Eye (tissue), 1 donor: ENCODE measurements at places on chromosomes 11 and 22.

- DNase-seq = no peak
Observed at GRCh38 chr11:86499723-86500129, 125.0 kb downstream of the CCDC81 start.

DNA sequence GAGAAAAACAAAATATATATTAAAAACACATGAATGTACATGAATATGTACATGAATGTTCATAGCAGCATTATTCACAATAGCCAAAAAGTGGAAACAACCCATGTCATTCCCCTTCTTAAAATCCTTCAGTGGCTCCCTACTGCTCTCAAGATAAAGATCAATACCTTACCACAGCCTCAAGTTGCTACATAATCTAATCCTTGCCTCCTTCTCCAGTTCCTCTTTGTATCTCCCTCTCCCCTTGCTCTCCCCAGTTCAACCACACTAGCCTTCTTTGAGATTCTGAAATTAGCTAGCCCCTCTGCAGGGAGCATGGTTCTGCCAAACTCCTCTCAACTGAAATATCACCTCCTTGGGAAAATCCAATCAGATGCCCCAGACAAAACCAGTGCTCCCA lies 28.1 kb downstream of the MTMR2 start:
- no peak for DNase-seq

- no peak for DNase-seq
Observed at GRCh38 chr11:129710423-129710822, 105.2 kb upstream of the TMEM45B start.

DNA sequence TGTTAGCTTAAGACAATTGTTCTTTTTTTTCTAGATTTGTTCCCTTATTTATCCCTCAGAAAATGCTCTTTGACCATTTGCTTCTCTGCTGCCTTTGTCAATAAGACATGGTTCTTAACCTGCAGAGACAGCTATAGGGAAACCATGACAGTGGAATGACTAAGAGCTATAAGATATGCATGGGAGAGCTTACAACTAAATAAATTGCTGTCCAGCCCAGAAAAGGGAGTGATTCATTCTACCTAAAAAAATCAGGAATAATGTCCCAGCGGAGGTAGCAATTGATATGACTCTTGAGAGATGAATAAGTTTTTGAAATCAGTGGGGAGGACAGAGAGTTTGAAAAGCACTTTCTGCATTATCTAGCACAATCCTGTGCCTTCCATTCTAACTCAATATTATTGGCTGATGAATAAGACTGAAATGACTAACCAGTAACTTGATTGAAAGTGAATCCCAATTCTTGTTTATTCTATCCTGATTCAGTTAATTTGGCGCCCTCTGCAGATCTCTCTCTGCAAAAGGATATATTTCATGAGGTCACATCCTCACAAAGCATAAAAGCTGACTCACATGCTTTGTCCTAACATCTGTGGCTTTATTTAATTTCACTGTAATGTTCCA lies 680.5 kb upstream of the API5 start:
- peak; percentile 64 for DNase-seq

- no peak for DNase-seq
Observed at GRCh38 chr11:63901660-63902059, 15.3 kb downstream of the RCOR2 start.

- no peak for DNase-seq
Observed at GRCh38 chr22:38833061-38833460, 10.8 kb downstream of the NPTXR start.

- DNase-seq = no peak
Observed at GRCh38 chr22:30483169-30483568, 11.4 kb upstream of the SEC14L3 start.

- peak; percentile 80 for DNase-seq
Observed at GRCh38 chr11:131584785-131585592, 214.6 kb downstream of the NTM start.

DNA sequence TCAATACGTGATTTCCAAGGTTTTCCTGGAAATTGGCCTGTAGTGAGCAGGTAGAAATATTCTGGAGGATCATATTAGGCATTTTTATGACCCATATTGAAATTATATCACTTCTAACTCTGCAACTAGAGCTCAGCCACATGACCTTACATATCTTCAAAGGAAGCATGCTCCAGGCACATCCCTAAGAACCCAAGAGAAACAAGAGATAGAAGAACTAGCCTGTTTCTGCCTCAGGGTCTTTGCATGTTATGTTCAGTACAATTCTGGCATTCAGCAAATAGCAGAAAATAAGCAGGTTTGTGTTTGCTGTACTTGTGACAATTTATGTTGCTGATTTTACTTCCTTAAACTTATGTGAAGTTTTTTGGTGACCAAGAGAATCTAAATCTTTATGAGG lies 663.7 kb upstream of the ANO5 start:
- no peak for DNase-seq

- DNase-seq = peak; percentile 27
Observed at GRCh38 chr11:10604340-10604748, 35.9 kb upstream of the LYVE1 start.

DNA sequence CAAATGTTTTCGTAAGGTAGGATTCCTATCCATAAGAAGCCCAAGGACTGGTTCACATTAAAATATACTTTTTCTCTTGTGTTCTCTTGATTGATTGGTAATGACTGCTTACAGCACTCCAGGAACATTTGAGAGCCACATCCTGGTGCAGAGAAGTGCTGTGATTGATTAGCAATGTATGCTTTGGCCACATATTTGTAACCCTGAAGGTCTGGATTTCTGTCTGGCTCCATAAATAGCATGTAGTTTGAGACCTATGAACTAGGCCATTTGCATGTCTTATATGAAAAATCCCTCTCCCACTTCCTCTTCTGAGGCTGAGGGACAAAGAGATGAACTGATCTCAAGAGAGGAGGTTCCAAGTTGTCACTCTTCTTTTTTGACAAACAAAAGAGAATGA lies 49.3 kb upstream of the CD44 start:
- no peak for DNase-seq

DNA sequence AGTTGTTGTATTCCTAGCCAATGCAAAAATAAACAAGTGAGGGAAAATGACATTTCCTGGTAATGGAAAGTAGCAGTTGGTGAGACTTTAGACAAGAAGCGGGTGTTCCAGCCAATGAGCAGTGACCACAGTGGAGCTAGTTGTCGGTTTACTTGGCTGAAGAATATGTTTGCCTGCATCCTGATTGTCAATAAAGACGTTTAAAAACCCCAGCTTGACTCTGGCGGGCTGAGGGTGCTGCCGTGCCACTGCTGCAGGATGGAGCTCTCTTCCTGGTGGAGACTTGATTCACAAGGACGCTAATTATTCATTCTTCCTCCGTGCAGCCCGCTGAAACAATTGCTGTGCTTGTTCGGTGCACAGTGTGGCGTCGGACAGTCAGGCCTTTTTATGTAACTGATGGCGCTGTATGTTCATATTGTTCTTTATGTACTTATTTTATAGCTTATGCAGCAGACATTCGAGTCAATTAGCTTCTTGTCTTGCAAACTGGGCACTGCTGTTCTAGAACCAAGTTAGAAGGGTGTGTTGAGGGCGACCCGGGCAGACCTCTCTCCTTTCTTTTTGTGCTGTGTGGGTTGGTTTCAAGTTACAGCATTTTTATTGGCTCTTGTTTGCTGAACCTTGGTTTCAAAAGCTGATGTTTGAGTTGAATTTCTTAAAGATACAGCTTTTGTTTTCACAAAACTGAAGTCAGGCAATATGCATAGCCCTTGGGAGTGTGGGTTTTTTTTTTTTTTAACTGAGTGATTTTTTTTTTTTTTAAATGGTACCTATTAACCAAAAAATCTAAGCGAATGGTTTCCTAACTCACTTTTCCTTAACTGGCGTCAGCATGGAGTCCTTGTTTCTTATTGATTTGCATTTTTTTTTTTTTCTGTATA lies 153.9 kb downstream of the TEAD1 start:
- DNase-seq = peak; percentile 87

- no peak for DNase-seq
Observed at GRCh38 chr11:122743949-122744348, 88.4 kb downstream of the UBASH3B start.
